ENCODE measurements at places on chromosomes 5 and 9.
A peak's percentile ranks its signal among the peaks of the same experiment; 100 is the strongest.

- DNase-seq: no peak
These were observed 4.2 kb upstream of the CA9 start for GRCh38 chr9:35669331-35670145.

DNA sequence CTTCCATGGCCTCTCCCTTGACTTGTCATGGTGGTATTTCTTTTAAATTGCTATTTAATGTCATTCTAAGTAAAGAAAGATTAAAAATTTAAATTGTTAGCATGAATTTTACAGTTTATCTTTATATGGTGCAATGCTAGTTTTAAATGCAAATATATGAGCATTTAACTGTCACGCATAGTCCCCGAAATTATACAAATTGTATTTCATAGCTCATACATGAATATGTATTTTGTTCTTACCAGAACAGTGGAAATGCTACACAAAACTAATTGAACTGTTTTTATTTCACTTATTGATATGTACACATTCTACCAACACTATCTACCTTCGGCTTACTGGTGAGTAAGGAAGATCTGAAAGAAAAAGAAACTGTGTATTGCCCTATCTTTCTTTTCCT is 125.8 kb downstream of the CARTPT start:
- DNase-seq: no peak

GRCh38 chr5:163770625-163771024 is 265.2 kb downstream of the MAT2B start:
- DNase-seq: no peak

GRCh38 chr9:101625876-101626275 is 31.1 kb upstream of the PPP3R2 start:
- DNase-seq: no peak

DNA sequence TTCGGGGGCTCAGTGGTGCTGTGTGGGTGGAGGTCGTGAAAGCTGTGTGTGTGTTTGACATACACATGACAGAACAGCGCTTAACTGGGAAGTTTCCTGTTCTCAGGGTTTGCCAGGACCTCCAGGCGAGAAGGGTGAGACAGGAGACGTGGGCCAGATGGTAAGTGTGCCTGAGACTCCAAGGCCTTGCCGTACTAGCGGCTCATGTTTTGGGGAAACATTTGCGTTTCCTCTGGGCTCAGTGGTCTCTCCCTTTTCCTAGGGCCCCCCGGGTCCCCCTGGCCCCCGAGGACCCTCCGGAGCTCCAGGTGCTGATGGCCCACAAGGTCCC is 68.3 kb upstream of the FCN2 start:
- no peak for DNase-seq

DNA sequence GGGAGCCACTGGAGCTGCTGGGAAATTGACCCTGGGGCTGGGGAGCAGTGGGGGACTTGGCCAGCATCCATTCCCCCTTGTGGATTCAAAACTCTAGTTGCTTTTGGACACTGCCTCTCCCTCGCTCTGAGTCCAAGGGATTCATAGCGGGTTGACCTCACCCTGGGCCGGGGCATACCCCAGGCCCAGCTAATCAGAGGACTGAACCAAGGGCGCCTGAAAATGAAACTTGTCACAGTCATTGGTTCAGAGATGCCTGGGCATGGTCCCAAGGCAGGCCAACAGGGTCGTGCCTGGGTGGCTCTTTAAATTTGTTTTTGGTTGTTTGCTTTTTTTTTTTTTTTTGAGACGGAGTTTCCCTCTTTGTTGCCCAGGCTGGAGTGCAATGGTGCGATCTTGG is 22.6 kb downstream of the STK10 start:
- no peak for DNase-seq

DNA sequence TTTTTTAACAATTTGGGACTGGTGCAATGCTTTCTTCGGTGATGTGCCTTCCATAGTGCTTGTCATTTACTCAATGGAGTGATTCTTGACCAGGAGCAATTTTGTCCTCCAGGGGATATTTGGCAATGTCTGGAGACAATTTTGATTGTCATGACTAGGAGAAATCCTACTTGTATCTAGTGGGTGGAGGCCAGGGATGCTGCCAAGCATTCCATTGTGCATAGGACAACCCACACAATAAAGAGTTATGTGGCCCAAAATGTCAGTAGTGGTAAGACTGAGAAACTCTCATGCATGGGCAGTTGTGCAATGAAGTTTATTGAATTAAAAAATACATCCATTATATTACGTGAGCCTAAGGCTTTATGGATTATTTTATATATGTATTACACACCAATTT is 70.5 kb downstream of the FOCAD start:
- DNase-seq: no peak

- DNase-seq: peak; percentile 10
These were observed 96.8 kb downstream of the OR2K2 start for GRCh38 chr9:111232997-111233790.

DNA sequence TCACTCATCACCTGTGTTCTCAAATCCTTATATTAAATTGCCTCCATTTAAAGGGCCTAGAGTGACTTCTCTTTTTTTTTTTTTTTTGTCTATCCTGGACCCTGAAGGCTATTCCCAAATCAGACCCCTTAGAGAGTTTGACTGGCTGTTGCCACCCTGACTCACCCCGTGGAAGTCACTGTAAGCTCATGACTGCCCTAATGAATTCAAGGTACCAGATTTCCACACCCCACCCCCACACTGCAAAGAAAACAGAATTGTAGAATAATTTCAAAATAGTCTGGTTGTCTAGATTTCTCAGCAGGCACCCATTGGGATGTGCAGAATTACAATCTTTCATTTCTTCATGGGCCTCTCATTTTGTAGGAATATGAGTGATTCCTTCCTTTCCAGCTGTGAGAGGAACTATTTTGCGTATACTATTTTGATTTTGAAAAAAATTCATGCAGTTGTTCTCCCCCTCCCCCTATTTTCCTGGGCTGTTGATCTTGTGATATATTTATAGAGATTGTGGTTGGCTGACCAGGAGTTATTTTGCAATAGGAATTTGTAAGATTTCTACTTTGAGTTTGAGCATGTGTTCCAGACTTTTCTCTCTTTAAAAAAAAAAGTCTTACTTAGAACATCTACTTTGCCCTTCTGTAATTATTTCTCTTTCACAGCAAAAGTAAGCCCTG is 79.1 kb downstream of the ZNF618 start:
- DNase-seq: no peak

DNA sequence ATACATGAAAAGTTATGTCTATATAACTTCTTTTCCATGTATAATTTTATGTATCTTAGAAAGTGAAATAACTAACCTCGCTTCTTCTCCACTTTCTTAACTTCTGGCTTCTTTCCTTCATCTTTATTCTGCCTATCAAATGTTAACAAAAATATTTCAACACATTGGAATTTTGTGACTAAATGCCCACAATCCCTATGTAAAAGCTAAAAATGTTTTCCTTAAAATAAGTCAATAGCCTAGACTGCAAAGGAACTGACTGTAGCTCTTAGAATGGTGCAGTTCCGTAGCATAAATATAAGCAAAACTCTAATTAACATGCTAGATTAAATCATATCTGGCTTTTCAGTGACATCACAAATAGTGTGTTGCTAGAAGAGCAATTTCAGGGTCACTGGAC is 40.9 kb downstream of the PSIP1 start:
- no peak for DNase-seq

- DNase-seq: no peak
These were observed 80.0 kb downstream of the SYK start for GRCh38 chr9:90881648-90882047.

GRCh38 chr5:54518818-54519508 is 1.4 kb downstream of the SNX18 start:
- peak; percentile 35 for DNase-seq

DNA sequence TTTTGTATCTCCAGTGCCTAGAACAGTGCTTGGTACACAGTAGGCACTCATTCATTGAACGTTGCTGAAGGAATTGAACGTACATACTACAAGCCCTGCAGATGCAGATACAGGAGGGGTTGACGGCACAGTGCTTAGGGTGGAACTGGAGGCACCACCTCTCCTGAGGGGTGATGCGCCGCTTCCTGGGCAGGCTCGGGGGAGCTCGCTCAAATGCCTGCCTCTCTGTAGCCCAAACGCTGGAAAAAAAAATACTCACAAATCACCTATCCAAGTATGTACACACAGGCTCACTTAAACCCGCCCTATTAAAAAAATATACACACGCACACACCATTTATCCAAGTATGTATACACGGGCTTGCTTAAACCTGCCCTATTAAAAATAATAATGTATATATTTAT is 536 bp upstream of the COMMD10 start:
- peak; percentile 57 for DNase-seq

DNA sequence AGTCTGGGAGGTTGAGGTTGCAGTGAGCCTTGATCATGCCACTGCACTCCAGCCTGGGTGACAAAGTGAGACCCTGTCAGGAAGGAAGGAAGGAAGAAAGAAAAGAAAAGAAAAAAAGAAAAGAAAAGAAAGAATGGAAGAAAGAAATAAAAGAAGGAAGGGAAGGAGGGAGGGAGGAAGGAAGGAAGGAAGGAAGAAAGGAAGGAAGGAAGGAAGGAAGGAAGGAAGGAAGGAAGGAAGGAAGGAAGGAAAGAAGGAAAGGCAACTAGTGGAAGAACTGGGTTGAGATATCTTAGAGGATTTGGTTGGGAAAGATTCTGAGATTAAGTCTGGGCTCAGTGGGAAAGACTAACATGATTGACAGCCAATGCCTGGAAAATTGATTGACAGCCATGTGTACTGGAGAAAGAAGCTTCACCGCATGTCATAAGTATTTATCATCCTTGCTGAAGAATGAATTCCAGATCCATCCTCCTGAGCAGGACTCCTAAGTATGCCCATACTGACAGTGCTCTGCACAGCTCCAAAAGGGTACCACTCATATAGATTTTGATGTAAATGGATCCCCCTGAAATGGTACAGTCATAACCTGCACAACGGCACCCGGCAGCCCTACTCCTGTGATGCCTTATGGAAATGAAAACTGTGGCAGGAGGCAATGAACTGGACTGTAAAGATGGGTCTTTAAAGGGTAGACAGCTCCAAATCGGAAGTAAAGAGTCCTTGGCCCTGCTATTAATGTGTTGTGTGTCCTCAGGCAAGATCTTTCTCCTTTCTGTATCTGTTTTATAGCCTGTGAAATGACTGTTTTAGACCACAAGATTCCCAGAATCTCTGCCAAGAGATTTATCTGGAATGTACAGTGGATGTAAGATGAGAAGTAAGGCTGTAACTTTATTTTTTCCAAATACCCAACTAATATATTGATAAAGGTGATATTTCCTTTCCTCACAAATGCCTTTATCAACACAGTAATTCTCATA is 16.9 kb upstream of the ADRA1B start:
- DNase-seq: no peak

- no peak for DNase-seq
These were observed 195.9 kb downstream of the SEMA6A start for GRCh38 chr5:116378777-116379121.

DNA sequence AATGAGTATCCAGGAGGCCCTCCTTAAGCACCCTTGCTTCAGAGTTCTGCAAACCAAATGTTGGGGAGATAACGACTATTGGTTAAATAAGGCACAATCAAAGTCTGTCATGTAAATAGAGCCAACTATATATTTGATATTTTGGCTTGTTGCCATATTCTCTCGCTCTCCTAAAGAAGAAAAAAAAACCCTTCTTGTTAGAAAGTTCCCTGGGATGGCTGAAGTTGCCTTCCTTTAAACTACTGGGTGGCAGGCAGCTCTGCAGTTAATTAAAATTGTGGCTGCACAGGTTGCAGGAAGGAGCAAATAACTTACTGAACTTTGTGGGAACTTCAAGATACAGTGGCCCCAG is 227.0 kb upstream of the ANKRD55 start:
- no peak for DNase-seq

GRCh38 chr9:84075004-84075403 is 94.4 kb downstream of the RMI1 start:
- DNase-seq: no peak

GRCh38 chr5:98791001-98791519 is 17.6 kb downstream of the RGMB start:
- DNase-seq: no peak

GRCh38 chr9:36325081-36325828 is 67.0 kb upstream of the GNE start:
- no peak for DNase-seq

DNA sequence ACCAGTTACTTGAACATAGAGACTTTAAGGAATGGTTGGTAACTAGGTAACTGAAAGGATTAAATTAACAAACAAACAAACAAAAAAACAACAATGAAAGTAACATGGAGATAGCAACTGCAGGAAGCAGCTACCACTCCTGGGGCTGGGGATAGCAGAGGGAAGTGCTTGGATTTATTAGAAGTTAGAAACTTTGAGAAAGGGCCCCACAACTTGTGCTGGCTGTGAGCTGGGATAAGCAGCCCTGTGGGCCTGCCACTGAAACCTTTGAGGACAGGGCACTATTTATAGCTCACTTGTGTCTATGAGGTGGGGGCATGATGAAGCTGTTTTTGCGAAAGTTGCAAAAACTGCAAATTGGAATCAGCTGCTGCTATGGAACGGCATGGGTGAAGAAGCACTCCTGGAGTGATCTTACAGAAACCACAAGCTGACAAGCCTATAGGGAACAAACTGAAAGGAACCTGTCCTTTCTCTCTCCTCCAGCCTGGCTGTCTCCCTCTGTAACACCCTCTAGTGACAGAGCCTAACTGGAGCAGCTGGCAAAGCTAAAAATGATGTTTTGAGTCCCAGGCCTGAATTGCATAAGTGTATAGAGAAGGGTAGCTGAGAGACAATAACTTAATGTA is 91.4 kb upstream of the RANBP6 start:
- DNase-seq: peak; percentile 8

GRCh38 chr5:126120939-126121338 is 302.3 kb upstream of the GRAMD2B start:
- no peak for DNase-seq

DNA sequence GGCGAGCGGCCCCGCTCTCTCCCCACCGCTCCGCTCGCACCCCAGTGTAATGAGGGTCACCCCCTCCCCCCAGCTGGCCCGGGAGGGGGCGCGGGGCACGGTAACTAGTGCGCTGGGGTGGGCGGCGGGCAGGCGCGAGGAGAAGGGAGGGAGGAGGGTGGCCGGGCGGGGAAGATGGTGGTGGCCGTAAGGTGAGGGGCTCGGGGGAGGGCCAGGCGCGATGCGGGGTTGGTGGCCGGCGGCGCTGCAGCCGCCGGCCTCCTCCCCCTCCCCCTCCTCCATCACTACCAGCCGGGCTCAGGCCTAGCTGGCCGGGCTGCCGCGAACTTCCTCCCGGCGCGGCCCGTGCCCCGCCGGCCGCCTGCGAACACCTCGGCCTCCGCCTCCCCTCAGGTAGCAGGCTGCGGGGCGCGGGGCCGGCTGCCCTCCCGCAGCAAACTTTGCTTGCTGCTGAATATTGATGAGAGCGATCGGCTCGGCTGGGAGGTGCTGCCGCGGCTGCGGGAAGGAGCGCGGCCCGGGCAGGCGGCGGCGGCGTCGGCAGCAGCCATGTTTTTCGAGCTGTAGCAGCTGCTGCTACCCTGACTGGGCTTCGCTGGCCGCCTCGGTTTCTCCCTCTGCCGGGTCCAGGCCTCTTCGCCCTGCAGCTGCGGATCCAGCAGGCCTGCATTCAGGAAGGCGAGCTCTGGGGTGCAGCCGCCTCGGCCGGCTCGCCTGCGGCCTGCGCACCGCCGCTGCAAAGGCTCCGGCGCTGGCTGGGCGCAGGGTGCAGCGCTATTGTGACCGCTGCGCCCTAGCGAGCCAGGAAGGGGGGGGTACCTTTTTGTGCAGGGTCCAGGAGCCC is 502 bp downstream of the NSD1 start:
- DNase-seq: peak; percentile 56

- no peak for DNase-seq
These were observed 363.4 kb downstream of the TMEM167A start for GRCh38 chr5:82713811-82714210.

- no peak for DNase-seq
These were observed 813.3 kb upstream of the CDH6 start for GRCh38 chr5:30380228-30380627.

Data from urothelium cell line (cell line).